ENCODE measurements at places on chromosomes 2 and 18.

DNA sequence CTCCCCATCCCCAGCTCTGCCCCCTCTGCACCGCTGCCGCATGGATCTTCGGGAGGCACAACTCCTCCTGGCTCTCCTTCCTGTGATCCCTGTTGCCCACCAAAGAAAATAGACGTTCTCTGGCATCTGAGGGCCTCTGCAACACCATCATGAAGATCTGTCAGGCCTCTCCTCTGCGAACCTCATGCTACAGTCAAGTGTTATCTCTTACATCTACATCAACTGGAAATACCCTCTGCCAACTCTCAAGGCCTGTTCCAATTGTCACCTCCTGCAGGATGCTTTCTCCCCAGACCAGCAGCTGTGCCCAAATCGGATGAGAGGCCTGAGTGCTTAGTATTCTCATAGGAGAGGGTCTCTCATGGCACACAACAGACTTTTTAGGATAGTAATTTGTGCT is 478.4 kb downstream of the BCL11A start:
- DNase-seq, result no peak

- DNase-seq, result peak; percentile 70
Observed at GRCh38 chr2:61538920-61539520, 864 bp upstream of the XPO1 start.

DNA sequence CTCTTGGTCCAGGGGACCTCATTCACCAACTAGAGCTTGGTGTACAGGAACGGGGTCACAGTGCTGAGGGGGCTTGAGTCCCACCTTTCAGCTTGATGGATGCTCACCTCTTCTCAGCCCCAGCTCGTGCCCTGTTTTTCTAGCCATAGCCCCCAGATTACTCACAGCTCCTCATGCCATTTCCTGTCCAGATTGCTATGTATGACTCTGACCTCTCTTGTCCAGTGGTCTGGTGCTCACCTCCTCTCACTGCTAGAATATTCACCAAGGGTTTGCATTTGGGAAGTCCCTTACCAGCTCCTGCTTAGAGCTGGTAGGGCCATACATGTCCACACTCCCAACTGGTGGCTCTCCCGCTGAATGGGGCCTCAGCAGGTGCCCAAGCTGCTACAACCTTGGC is 5.9 kb downstream of the LBX2 start:
- no peak for DNase-seq

GRCh38 chr2:102698369-102699111 is 63.3 kb upstream of the TMEM182 start:
- DNase-seq, result no peak

DNA sequence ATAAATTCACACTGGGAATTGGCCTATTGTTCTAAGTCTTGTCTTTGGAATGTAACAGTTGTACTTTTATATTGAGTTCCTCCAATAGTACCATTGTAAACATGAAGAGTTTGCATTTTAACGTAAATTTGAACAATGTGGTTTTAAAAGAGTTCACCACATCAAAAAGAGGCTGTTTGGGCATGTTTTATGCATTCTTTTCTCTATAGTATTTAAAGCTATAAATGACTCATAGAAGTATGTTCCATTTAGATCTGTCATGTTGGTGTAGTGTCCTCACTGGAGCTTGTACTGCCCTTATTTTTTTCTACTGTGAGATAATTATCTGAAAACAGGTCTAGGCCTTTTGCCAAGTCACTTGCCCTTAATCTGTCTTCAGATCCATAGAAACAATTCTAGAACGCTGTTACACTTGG is 141.9 kb downstream of the RHBDD1 start:
- no peak for DNase-seq

- no peak for DNase-seq
Observed at GRCh38 chr18:68861365-68861764, 63.5 kb downstream of the CCDC102B start.

GRCh38 chr2:217903859-217904613 is 98.8 kb downstream of the TNS1 start:
- no peak for DNase-seq

- DNase-seq, result no peak
Observed at GRCh38 chr2:15949551-15949950, 9.2 kb downstream of the MYCN start.

GRCh38 chr2:23603581-23603980 is 218.6 kb downstream of the KLHL29 start:
- DNase-seq, result no peak

DNA sequence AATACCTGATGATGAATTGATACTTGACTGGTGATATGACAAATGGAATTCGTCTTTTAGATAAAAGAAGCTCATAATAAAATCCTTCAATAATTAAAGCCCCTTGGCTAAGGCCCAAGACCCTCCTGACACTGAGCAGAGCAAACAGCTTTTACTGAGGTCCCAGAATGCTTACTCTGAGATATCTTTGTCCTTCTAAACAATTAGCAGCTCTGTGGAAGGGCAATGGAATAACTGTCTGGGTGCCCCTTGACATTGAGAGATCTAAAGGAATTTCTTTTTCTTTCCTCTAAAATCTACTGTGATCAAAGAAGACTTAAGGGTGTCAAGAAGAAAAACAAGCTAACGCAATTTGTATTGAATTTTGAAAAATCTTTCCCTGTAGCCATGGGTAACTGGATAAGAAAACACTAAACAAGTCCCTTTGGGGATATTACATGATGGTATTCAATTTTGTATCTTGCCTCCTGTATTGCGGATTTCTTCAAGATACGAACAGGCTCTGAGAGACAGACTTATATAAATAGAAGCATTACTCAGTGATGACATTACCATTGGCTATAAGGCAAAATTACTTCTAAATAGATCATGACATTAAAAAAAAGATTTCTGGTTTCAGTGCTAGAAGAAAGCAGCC is 128.8 kb downstream of the MREG start:
- DNase-seq, result no peak

DNA sequence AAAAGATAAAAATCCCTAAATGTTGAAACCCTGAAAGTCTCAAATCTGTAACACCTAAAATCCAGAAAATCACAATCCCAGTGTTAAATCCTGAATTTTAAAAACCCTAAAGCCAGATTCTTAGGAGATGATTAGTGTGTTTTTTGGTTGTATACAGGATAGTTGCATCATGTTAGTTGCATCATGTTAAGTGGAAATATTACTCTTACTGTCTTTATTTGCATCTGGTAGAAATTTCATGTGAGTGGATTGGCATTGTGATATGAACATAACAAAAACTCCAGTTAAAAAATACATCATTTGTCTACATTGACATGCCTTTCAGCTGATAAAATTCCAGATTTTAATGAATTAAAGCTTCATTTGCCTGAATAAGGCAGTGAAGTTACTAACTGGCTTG is 683.1 kb upstream of the ACVR2A start:
- DNase-seq, result no peak

GRCh38 chr2:108073415-108074072 is 87.2 kb downstream of the SLC5A7 start:
- DNase-seq, result no peak

- no peak for DNase-seq
Observed at GRCh38 chr2:135679125-135679524, 62.5 kb upstream of the UBXN4 start.

DNA sequence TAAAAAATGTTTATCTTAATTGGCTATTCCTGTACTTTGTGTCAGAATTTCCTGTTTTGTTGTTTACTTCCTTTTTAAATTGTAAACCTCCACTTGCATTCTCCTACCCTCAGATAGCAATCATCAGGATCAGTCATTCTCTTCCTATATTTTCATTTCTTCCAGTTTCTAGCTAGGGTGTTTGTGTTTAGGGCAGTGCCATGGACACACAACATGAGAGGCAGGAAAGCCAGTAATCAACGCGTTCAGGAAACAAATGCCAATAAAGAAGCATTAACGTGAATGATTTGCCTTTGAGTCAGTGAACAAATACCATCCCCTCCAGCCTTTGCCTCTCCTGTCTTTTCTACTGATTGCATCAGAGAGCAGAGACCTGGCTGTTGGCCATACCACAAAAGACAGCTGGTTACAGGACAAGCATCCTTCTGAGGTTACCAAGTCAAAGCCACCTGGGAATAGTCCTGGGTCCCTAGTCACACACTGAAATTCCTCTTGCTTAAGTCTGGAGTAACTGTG is 56.7 kb upstream of the FHL2 start:
- no peak for DNase-seq

DNA sequence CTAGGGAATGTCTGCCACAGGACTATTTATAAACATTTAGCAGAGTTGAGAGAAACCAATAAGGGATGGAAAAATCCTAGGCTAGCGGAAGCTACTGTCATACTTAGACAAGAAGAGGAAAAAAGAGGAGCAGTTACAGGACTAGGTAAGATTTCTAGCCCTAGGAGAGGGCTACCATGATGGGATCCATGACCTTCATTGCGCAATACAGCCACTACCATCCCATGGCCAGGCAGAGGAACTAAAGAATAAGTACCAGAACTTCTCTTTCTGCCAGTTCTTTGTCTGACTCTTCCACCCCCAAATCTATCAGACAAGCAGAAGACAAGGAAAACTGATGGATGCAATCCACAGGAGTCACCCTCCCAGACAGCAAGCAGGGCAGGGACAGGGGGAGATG is 417.0 kb upstream of the CHST9 start:
- no peak for DNase-seq

DNA sequence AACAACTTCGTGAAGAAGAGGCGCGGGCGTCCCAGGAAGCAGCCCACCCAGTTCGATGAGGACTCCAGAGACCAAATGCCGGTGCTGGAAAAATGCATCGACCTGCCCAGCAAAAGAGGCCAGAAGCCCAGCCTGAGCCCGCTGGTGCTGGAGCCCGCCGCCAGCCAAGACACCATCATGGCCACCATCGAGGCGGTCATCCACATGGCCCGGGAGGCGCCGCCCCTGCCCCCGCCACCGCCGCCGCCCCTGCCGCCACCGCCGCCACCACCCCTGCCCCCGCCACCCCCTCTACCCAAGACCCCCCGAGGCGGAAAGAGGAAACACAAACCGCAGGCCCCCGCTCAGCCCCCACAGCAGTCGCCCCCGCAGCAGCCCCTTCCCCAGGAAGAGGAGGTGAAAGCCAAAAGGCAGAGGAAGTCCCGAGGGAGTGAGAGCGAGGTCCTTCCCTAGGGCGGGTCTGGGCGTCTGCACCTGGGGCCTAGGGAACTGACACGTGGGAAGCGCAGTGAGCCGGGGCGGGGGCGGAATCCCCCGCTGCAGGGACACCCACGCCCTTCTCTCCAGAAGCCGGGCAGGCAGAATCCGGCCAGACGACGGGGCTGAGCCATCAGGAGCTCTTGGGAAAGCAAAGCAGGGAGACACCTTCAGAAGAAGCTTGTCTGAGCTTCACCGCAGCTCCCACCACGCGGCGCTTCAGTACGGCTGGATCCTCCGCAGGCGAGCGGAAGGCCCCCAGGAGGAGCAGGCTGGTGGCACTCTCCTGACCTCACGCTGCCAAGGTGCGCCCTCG is 382.8 kb downstream of the SETBP1 start:
- DNase-seq, result no peak

DNA sequence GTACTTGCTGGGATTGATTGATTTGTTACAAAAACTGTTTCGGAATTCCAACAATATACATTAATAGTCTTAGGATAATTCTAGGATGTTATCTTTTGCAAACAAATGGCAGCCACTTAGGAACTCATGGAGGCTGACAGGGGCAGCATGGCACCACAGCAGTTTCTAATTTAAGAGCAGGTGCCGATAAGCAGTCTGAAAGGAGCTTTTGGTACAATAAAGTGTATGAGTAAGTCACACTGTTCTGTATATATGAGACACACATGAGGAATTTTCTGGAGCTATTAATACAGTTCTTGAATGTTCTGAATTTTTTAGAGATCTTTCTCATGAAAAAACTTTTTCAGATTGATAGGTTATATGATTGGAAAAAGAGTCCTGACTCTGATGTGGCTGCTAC is 52.2 kb downstream of the EIF5B start:
- no peak for DNase-seq

- DNase-seq, result no peak
Observed at GRCh38 chr2:157193461-157193860, 64.0 kb upstream of the GALNT5 start.

All from activated CD8-positive, alpha-beta memory T cell treated with anti-CD3 and anti-CD28 coated beads, Interleukin-2, amount 50 U/mL, for 48 hours (primary cell).